Neural crest cell (in vitro differentiated cells): ENCODE measurements at places on chromosomes 16 and 17.
A peak's percentile ranks its signal among the peaks of the same experiment; 100 is the strongest.

DNA sequence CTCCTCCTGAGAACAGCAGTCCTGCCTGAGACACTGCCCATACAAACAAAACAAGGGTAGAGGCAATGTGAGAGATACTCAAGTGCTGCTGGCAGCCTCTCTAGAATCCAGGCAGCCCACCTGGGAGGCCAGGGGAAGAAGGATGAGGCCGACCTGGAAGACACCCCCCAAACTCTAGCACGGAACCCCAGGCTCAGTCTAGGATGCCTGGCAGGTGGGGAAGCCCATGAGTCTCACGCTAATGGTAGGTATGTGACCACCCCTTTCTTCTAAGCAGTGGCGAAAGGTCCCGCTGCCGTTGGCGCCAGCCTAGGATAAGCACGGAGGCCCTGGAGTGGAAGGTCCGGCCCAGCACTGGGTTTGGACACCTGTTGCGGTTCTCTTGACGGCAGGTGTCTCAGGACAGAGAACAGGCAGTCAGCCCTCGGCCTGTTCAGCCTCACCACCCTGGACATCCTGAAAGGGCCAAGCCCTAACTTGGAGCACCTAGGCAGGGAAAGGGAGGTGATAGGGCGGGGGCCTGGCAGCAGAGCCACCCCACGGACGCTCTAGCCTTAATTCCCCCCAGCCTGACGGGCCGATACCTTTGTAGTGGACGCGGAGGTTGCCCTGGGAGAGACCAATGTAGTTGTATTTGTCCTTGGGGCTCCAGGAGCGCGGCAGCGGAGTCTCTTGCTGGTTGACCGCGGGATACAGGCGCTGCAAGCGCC, 487 bp downstream of the RANBP10 start:
- H3K4me3 ChIP-seq: peak overlapping the region; percentile 99
- DNase-seq: no peak
- peaks cover 25% of the 10 kb centered on the region for H3K4me1 ChIP-seq
- H3K27me3 ChIP-seq: no peaks in the 10 kb centered on the region

DNA sequence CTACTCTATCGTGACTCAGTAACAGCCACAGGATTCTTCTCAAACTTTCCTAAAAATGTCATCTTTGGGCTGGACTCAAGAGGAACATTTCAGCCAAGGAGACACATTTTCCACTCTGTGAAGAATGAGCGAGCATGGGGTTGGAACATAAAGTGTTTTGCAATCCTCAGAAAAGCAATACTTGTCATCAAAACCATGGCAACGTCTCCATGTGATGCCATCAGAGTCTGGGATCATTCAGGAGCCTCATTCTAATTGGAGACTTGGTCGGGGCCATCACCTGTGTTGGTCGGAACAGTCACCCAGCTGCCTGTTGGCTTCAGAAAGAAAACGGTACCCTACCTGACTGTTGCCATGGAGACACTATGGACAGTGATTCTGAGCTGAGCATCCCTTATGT, 25.5 kb downstream of the MYOCD start:
- peaks cover 3% of the 10 kb centered on the region for H3K27me3 ChIP-seq
- H3K36me3 ChIP-seq: no peaks in the 10 kb centered on the region
- H3K27ac ChIP-seq: no peak overlapping the region
- DNase-seq: no peak
- H3K4me3 ChIP-seq: no peak overlapping the region

GRCh38 chr17:28370744-28371103, 617 bp upstream of the VTN start:
- no peak for DNase-seq
- peaks cover 2% of the 10 kb centered on the region for H3K27me3 ChIP-seq
- H3K4me1 ChIP-seq: peaks cover 35% of the 10 kb centered on the region

- no peak overlapping the region for H3K4me3 ChIP-seq
- H3K27me3 ChIP-seq: no peaks in the 10 kb centered on the region
- no peaks in the 10 kb centered on the region for H3K4me1 ChIP-seq
Observed at GRCh38 chr17:20823905-20824304, 218.9 kb downstream of the USP22 start.

DNA sequence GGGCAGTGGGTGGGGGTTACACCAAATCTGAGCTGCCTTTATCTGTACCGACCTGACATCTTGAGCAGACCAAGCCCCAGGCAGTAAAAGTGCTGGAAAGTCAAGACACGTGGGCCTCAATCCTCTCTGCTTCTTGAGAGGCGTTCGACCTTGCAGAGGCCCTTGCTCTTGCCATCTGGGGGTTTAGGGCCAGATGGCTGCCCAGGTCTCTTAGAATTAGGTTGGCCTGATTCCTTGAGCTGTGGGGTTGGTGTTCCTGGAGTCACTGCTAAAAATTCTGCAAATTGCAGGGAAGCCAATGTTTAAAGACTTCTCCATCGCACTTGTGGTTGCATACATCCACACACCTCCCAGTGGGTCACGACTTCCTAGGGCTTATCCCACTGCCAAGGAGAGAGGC, 238.2 kb upstream of the ASIC2 start:
- no peak for DNase-seq
- H3K4me3 ChIP-seq: no peak overlapping the region
- no peaks in the 10 kb centered on the region for H3K36me3 ChIP-seq

GRCh38 chr16:3920206-3920605, 39.7 kb upstream of the CREBBP start:
- no peaks in the 10 kb centered on the region for H3K4me1 ChIP-seq
- H3K36me3 ChIP-seq: peaks cover 5% of the 10 kb centered on the region
- DNase-seq: no peak

GRCh38 chr16:79845734-79846135, 245.2 kb upstream of the MAF start:
- no peaks in the 10 kb centered on the region for H3K27me3 ChIP-seq
- peaks cover 14% of the 10 kb centered on the region for H3K4me1 ChIP-seq
- DNase-seq: no peak
- H3K27ac ChIP-seq: no peak overlapping the region
- no peak overlapping the region for H3K4me3 ChIP-seq
- no peaks in the 10 kb centered on the region for H3K36me3 ChIP-seq

DNA sequence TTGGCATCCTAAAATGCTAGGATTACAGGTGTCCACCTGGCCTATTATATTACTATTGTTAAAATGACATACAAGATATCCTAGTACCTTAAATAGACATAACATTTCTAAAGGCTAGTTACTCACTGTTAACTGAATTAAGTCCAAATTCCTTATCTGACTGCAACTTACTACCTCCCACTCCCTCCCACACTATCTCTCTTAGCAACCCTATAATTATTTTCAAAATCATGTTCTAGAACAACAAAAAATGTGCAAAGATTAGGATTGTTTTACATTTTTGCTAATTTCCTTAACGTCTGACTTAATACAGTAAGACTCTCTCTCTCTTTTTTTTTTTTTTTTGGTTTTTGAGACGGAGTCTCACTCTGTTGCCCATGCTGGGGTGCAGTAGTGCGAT, 2.2 kb upstream of the ATF7IP2 start:
- no peaks in the 10 kb centered on the region for H3K27me3 ChIP-seq
- H3K27ac ChIP-seq: no peak overlapping the region
- no peak for DNase-seq
- H3K4me3 ChIP-seq: peak overlapping the region; percentile 51
- peaks cover 9% of the 10 kb centered on the region for H3K36me3 ChIP-seq

DNA sequence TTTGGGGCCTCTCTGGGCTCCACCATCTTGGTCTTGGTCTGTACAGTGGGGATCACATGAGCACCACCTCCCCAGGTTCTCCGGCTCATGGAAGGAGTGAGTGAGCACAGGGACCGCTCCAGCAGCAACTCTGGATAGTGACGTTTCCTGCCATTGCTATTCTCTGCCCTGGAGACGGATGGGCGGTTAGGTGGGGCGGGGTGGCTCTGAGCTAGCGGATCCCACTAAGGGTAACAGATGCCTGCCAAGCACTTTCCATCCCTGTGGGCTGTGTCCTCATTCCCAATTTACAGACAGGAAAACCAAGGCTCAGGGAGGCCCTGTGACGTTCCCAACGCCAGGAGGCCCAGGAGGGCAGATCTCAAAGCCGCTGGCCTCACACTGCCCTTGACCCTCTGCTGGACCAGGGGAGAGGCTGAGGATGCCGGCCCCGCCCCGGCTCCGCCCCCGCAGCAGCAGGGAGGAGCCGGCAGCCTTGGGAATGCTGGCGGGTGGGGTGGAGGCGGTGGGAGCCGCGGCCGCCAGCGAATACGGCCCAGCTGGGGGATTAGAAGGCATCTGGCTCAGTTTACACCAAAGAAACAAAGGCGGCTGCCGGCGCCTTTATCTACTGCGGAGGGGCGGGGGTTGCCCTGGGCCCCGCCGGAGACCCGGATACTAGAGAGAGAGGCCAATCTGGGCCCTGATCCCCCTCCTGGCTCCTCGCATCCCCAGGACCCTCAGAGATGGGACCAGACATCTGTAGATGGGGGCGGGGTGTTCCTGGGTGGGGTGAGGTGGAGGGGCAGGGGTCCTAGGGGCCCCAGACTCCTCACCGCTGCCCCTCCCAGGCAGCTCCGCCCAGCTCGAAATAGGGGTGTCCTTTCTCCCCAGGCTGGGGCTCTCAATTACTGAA, 122.3 kb upstream of the CIBAR2 start:
- peaks cover 41% of the 10 kb centered on the region for H3K4me1 ChIP-seq

- H3K36me3 ChIP-seq: peaks cover 2% of the 10 kb centered on the region
- H3K4me1 ChIP-seq: no peaks in the 10 kb centered on the region
- no peak for DNase-seq
- H3K27me3 ChIP-seq: peaks cover 6% of the 10 kb centered on the region
- H3K4me3 ChIP-seq: no peak overlapping the region
Observed at GRCh38 chr16:25563700-25564099, 128.1 kb upstream of the HS3ST4 start.

GRCh38 chr17:50288306-50288705, 14.0 kb downstream of the TMEM92 start:
- peaks cover 23% of the 10 kb centered on the region for H3K4me1 ChIP-seq
- H3K4me3 ChIP-seq: no peak overlapping the region
- no peak for DNase-seq
- no peak overlapping the region for H3K27ac ChIP-seq
- H3K36me3 ChIP-seq: no peaks in the 10 kb centered on the region
- H3K27me3 ChIP-seq: peaks cover 2% of the 10 kb centered on the region

GRCh38 chr17:46136820-46137219, 56.4 kb downstream of the KANSL1 start:
- no peaks in the 10 kb centered on the region for H3K27me3 ChIP-seq
- H3K36me3 ChIP-seq: peaks cover 9% of the 10 kb centered on the region
- H3K4me1 ChIP-seq: peaks cover 29% of the 10 kb centered on the region

DNA sequence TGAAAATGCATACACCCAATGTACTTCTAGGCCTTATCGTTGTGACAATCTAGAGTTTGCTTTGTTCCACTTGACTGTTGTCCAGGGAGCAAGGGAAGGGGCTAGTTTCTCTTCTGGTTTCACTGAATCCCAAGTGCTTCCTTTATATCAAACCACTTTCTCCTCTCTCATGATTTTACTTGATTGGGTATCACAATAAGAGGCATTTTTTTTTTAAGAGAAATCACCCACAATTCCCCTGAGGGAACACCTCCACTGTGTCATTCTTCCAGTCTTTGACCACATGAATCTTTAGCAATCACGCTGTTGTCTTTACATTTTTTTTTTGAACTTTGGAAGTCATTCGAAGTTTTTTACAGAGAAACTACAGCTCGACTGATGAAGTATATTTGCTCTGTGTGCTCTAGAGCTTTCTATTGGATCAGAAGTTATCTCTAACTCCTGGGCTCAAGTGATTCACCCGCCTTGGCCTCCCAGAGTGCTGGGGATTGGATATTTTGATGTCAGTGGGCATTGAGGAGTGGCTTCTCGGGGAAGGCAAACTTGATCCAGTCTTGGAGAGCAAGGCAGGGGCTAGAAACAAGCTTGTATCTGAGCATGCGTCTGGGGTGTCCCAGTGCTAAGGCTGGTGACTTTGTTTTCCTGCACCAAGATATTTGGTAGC, 3.0 kb downstream of the CDH1 start:
- peaks cover 44% of the 10 kb centered on the region for H3K27me3 ChIP-seq
- H3K4me1 ChIP-seq: peaks cover 21% of the 10 kb centered on the region
- no peaks in the 10 kb centered on the region for H3K36me3 ChIP-seq
- no peak overlapping the region for H3K4me3 ChIP-seq
- no peak for DNase-seq

DNA sequence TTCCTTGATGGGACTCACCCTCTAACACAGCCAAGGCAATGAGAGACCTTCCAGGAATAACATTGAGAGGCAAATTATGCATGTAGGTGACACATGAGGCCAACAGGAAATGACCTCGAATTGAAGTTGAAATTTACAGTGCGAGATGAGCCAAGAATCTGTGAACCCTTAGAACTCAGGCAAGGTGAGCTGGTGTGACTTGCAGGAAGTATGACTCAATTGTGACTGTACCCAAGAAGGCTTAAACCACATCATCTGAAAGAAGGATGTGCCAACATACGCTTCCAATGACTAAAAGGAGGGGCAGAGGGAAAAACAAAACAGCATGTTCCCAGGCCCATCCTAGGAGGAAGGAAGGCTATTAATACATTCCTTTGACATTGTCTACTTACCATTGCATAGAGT, 44.8 kb downstream of the PITPNC1 start:
- no peak for DNase-seq
- H3K27me3 ChIP-seq: no peaks in the 10 kb centered on the region
- peaks cover 4% of the 10 kb centered on the region for H3K4me1 ChIP-seq

DNA sequence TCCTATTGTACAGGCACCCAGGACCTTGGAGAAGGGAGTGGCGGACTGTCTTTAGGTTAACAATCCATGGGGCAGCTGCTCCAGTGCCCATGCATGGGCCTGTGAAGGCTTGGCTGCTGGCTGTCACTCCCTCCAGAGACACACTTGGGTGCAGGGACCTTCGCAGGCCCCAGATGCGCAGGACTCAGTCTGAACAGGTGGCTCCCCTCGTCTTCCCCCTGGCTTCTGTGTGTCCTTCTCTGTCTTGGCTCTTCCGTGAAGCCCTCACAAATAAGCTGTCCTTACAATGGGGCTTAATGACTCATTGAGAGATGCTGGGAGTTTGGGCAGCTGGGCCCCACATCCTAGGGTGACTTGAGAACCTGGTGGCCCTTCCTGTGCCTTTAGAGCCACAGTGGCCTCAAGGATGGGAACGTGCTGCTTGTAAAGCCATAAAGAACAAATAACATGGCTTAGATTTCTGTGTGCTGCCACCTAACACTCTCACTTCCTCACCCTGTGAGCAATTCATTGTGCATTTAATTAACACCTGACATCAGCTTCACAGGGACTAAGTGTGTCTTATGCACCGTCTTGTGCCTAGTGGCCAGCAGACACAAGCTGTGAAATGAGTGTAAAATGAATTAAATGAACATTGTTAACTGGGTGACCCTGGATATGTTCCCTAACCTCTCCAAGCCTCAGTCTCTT, 340.7 kb downstream of the SNX29 start:
- no peaks in the 10 kb centered on the region for H3K36me3 ChIP-seq
- H3K27ac ChIP-seq: no peak overlapping the region
- no peak overlapping the region for H3K4me3 ChIP-seq
- H3K4me1 ChIP-seq: peaks cover 9% of the 10 kb centered on the region

- no peaks in the 10 kb centered on the region for H3K36me3 ChIP-seq
- no peak for DNase-seq
- no peaks in the 10 kb centered on the region for H3K4me1 ChIP-seq
- H3K27ac ChIP-seq: no peak overlapping the region
- H3K27me3 ChIP-seq: peaks cover 21% of the 10 kb centered on the region
Observed at GRCh38 chr16:1154291-1154886, 1.5 kb downstream of the CACNA1H start.
